ENCODE measurements at places on chromosomes 12 and 14. TPM values are rescaled to one million over a fixed set of nuclear protein-coding genes. Genes with fewer than 3 reads are reported as not detected.

- no peak for DNase-seq
Observed at GRCh38 chr12:122955156-122955555, 11.1 kb downstream of the ABCB9 start.

DNA sequence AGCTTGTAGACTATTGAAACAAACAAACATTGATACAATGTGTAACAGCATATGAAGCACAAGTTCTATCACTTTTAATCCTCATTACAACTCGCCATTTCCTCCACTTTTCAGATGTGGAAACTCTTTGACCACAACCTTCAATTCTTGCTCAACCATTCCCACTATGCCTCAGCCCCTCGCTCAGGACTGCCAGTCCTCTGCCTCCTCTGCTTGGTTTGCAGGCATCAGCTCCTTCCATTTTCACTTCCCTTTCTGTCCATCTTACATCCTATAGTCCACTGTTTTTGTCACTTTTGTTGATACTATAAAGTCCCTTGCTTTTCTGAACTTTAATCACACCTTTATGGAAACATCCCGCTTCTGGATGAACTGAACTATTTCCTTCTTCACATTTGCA is 28.2 kb upstream of the CD27 start:
- DNase-seq: no peak

DNA sequence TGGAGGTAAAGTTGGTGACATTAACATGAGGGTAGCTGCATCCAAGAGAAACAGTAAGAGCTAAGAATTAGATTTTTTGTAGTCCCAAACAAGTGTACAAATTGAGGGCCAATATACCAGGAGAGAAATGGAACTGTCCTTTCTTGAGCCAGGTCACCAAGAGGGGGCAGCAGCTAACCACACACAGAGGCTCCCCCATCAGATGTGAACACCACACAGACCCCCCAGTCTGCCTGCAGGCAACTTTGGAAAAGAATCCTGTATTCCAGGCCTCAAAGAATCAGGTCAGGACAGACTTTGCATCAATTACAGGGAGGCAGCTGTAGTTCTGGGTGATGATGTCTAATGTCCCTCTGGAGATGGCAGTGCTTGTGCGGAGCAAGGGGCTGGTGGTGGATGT is 77.9 kb downstream of the SPTB start:
- no peak for DNase-seq

GRCh38 chr14:50417853-50418252 is 21.2 kb upstream of the CDKL1 start:
- no peak for DNase-seq

DNA sequence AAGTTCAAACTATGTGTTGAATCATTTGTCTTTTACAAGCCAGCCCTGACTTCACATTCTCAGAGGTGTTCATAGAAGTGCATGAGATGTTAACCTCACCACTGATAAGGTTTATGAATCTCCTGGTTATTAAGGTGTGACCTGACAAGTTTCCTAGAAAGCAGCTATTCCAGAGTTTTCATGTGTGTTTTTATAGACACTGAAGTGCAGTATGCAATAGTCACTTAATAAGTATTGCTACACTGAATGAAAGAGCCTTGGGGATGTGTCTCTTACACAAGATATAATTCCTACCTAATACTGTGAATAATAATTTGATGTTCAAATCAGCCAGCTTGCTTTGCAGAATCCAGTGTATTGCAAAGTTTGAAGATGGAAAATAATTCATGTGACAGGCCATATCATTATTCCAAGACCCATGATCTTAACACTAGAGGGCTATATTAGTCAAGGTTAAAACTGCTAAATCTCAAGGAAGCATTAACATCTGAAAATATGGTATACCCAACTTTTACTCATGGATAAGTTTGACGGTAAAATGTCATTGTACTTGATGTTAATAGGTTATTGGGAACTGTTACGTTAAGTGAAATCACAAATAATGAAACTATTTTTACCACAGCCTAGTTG is 13.0 kb downstream of the SLC25A3 start:
- DNase-seq: no peak

- no peak for DNase-seq
Observed at GRCh38 chr14:23051141-23052057, 5.9 kb downstream of the CDH24 start.

Gene CIROP
- not detected for total RNA-seq

Gene TXNRD1
- total RNA-seq: 49.8 TPM

DNA sequence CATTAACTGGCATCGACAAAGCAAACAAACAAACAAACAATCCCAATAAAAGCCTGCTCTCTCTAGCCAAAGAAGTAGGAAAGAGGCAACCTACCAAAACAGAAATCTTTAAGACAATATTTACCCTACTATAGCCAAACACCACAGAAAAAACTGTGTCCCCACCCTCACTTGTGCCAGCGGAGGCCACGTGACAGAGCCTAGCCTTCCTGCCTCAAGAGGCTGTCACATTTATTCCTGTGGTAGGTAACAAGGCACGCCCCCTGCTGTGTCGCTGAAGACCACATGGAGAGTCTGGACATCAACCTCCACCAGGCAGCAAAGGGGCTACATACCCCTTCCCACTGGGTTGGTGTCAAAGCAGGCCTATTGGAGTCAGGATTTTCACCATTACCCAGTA is 148.1 kb downstream of the LMNTD1 start:
- no peak for DNase-seq

Gene TMPRSS12
- total RNA-seq: not detected

- no peak for DNase-seq
Observed at GRCh38 chr14:83379436-83379835, 1845.8 kb upstream of the SEL1L start.

Gene PNMA1
- total RNA-seq: 2.3 TPM

- DNase-seq: no peak
Observed at GRCh38 chr12:3078086-3078820, 1.1 kb downstream of the TSPAN9 start.

DNA sequence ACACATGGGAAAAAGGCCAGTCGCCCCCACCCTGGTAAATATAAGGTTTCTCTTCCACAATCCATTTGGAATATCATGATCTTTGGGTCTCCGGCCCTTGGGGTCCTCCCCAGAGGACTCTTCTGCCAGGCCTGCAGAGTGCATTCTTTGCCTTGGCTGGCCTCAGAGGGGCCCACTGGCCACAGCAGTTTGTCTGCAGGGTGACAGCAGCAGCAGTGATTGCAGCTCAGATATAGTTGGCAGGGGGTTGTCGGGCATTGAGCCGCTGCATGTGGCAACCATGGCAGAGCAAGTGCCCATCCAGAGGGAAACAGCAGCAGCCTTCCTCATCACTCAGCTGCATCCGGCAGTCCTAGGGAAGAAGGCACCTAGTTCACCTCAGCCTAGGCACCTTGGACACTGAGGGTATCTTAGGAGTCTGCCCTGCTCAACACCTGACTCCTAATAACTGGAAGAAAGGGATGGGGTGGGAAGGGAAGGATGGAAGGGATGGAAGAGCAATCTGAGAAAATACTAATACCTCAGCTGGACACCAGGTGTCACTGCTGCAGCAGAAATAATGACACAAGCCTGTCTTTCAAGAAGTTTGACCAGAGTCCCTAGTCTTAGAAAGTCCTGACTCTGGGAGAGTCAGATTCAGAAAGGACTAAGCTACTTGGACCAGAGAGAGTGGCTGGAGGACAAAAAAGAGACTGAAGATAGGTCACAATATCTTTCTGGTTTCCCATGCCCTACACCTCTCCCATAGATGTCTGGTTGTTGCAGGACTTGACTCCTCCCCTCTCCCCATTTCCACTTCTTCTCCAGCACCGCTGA is 8.9 kb downstream of the AJUBA start:
- DNase-seq: peak; percentile 48

Gene PPP4R4
- total RNA-seq: 0.28 TPM

Measured in left lobe of liver (tissue), 2 donors.